ENCODE measurements at places on chromosomes 5 and 9. TPM values are rescaled to one million over a fixed set of nuclear protein-coding genes. Genes with fewer than 3 reads are reported as not detected.

DNA sequence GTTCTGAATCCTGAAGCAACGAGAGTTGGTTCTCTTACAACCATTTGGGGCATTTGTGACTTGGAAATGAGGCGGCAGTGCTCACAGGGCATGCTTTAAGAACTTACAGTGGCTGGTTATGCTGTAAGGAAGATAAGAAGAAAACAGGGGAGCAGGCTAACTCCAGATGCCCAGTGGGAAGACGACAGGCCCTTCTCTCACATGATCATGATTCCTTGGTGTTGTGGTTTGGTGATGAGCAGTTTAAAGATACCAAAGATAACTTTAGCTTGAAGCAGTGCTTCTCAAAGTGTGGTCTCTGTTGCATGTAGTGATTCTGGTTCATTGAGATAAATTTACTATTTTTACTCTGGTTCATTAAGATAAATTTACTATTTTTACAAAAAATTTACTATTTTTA, 2.6 kb upstream of the HABP4 start:
- H3K27me3 ChIP-seq: no peaks in the 10 kb centered on the region
- no peak overlapping the region for H3K27ac ChIP-seq
- no peak overlapping the region for H3K4me3 ChIP-seq
- DNase-seq: no peak
- no peaks in the 10 kb centered on the region for H3K36me3 ChIP-seq
- peaks cover 12% of the 10 kb centered on the region for H3K4me1 ChIP-seq

DNA sequence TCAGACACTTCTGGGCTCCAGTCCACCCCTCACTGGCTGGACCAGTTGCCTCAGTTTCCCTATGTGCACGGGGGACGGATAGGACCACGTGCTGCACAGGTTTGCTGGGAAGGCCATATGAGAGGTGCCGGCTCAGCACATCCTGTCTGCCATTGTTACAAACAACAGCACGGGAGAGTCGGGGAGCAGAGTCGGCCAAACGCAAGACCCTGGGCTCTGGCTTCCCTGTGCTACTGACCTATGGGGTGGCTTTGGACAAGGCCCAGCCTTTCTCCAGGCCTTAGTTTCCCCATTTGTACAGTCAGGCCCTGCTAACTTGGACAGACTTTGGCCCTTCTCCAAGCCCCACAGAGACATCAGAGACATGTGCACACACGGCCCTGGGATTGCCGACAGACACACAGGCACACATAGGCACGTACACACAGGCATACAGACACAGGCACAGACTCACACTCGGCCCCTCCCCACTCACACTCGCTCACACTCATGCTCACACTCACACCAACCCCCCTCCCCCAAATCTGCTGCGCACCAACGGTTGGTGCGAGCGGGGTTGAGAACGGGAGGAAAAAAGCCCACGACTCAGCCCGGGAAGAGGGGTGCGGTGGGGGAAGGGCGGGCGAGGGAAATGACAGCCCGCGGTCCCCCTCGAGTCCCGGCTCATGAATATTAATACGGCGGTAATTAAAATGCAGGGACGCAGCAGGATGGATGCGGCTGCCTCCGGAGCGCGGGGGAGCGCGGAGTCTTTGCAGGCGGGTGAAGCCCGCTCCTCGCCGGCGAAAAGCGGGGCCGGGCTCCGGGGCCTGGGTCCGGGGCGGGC, 133.0 kb downstream of the C9orf50 start:
- H3K27me3 ChIP-seq: no peaks in the 10 kb centered on the region
- DNase-seq: no peak
- H3K4me1 ChIP-seq: peaks cover 91% of the 10 kb centered on the region

GRCh38 chr5:150485693-150486401, 22.1 kb upstream of the NDST1 start:
- no peaks in the 10 kb centered on the region for H3K27me3 ChIP-seq
- no peak for DNase-seq

DNA sequence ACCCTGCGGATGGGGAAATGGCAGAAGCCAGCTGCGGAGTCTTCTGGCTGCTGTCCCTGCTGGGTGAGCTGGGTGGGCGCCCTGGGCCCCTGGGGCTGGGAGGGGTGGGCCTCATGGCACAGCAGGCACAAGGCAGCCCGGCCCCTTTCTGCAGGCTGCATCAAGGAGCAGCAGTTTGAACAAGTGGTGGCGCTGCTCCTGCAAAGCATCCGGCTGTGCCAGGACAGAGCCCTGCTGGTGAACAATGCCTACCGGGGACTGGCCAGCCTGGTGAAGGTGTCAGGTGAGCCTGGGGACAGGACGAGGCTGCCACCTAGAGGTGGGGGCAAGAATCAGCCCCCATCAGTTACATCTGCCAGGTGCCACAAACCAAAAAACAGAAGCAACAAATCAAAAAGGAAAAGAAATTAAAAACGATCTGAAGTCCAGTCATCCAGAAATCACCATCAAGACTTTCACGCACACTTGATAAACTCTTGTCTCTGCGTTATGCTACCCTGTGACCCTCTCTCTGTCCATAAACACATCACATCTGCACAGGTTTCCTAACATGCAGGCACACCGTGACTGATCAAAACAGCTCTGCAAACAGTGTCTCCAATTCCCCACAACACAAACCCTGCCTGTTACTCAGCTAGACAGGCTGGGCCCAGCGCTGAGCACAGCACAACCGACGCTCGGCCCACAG, 13.9 kb downstream of the REXO4 start:
- no peak for DNase-seq
- H3K36me3 ChIP-seq: no peaks in the 10 kb centered on the region
- no peak overlapping the region for H3K4me3 ChIP-seq

DNA sequence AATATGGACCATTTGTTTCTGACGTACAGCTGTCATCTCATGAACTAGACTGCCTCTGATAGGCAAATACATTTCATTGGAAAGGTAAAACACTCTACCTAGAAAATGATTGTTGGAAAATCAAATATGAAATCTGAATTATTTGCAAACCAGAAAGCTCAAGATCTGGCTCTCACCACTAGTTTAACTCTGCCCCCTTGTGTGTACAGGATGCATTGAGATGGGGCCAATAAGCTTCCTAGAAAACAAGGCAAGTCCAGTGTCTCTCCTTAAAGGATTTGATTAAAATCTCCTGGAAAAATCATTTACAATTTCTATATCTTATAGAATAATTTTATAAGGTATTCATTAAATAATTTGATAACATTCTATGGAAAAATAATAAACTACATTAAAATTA, 311.9 kb upstream of the ANKH start:
- no peak overlapping the region for H3K4me3 ChIP-seq
- H3K27me3 ChIP-seq: no peaks in the 10 kb centered on the region
- no peak overlapping the region for H3K27ac ChIP-seq
- H3K4me1 ChIP-seq: no peaks in the 10 kb centered on the region
- no peak for DNase-seq
- H3K36me3 ChIP-seq: no peaks in the 10 kb centered on the region

- H3K36me3 ChIP-seq: no peaks in the 10 kb centered on the region
- no peak overlapping the region for H3K27ac ChIP-seq
- H3K27me3 ChIP-seq: no peaks in the 10 kb centered on the region
- no peak overlapping the region for H3K4me3 ChIP-seq
- no peak for DNase-seq
These were observed 55.9 kb downstream of the TMEM215 start for GRCh38 chr9:32839013-32839885.

DNA sequence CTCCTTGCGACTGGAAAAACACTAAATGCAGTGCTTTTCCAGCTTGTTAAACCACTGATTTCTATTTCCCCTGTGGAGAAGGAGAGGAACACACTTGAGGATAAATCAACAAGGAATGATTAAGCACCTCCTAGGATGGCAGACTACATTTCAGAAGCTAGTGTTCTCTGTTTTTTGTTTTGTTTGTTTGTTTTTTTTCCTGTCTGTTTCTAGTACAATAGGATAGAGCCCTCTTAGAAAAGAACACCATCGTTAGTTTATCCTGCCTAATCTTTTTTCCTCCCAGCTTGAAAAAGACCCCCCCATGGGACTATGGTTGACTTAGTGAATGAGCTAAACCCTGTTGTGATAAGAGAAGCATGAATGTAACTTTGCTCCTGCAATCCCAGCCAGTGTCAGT, 3.9 kb upstream of the TAL2 start:
- no peak overlapping the region for H3K27ac ChIP-seq
- no peak for DNase-seq

DNA sequence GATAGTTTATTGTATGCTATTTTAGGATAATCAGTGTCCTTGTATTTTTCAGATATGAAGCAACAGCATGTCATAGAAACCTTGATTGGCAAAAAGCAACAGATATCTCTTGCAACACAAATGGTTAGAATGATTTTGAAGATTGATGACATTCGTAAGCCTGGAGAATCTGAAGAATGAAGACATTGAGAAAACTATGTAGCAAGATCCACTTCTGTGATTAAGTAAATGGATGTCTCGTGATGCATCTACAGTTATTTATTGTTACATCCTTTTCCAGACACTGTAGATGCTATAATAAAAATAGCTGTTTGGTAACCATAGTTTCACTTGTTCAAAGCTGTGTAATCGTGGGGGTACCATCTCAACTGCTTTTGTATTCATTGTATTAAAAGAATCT, 14.5 kb downstream of the CCT5 start:
- no peaks in the 10 kb centered on the region for H3K36me3 ChIP-seq
- no peak overlapping the region for H3K4me3 ChIP-seq
- no peak overlapping the region for H3K27ac ChIP-seq
- H3K4me1 ChIP-seq: no peaks in the 10 kb centered on the region
- no peak for DNase-seq
- no peaks in the 10 kb centered on the region for H3K27me3 ChIP-seq

- H3K27me3 ChIP-seq: no peaks in the 10 kb centered on the region
- H3K27ac ChIP-seq: no peak overlapping the region
- H3K36me3 ChIP-seq: no peaks in the 10 kb centered on the region
- no peaks in the 10 kb centered on the region for H3K4me1 ChIP-seq
- no peak for DNase-seq
- no peak overlapping the region for H3K4me3 ChIP-seq
These were observed 2122.2 kb downstream of the MAT2B start for GRCh38 chr5:165627548-165628170.

DNA sequence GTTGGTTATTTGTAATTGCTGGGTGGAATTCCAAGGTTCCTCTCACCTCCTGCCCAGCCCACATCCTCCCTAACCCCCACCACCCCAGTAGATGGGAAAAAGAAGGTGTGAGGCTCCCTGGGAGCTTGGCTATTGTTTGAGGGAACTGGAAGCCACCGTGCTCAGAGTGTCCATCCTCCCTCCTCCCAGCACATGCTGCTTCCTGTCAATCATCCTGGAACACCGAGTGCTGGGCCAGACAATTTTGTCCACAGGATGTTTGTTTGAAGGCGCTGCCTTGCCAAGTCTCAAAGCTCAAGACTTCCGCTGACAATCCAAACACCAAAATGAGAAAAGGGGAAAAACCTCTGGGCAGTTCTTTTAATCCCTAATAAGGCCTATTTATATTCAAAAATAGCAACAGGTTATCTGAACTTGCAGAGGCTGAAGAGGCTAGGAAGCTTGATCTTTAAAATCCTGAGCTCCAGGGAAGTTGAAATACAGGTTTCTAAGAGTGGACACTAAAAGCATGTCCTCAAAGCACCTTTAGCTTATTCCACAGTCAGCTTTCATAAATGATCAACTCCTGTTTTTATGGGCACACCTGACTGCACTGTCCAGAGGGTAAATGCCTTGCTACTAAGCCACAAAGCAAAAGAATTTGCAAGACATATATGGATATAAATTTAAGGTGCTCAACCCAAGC, 286.7 kb downstream of the NFIB start:
- H3K4me3 ChIP-seq: no peak overlapping the region
- no peak for DNase-seq
- no peaks in the 10 kb centered on the region for H3K36me3 ChIP-seq
- H3K27me3 ChIP-seq: no peaks in the 10 kb centered on the region
- H3K4me1 ChIP-seq: peaks cover 22% of the 10 kb centered on the region
- no peak overlapping the region for H3K27ac ChIP-seq

- peak overlapping the region; percentile 20 for H3K27ac ChIP-seq
- H3K4me3 ChIP-seq: no peak overlapping the region
- H3K4me1 ChIP-seq: peaks cover 20% of the 10 kb centered on the region
- H3K27me3 ChIP-seq: no peaks in the 10 kb centered on the region
- H3K36me3 ChIP-seq: no peaks in the 10 kb centered on the region
These were observed 72.8 kb downstream of the SNCAIP start for GRCh38 chr5:122384739-122385235.

Gene NAA35
- total RNA-seq: 20.1 TPM

Gene TMEM171
- total RNA-seq: not detected

Gene BTNL8
- not detected for total RNA-seq

Gene ATP10B
- 9.1 TPM for total RNA-seq
